Purkinje cell (primary cell): ENCODE measurements at places on chromosomes 16 and 17. TPM values are rescaled to one million over a fixed set of nuclear protein-coding genes. Genes with fewer than 3 reads are reported as not detected.

The KIF18B gene
- not detected in 2 replicates for polyA plus RNA-seq

The PYY gene
- not detected in 2 replicates for polyA plus RNA-seq

The ATF7IP2 gene
- 74.3 and 85.7 TPM in 2 replicates for polyA plus RNA-seq

The CA4 gene
- 10.5 TPM in 1 of 2 replicates, not detected in the other for polyA plus RNA-seq

The NPIPB8 gene
- not detected in 2 replicates for polyA plus RNA-seq

The KDM6B gene
- polyA plus RNA-seq, result 0.12 and 0.13 TPM in 2 replicates

The OR1A1 gene
- 0.08 TPM in 1 of 2 replicates, not detected in the other for polyA plus RNA-seq

The SCNN1B gene
- polyA plus RNA-seq, result not detected in 2 replicates

The CDRT15L2 gene
- 0.77 TPM in 1 of 2 replicates, not detected in the other for polyA plus RNA-seq

The C16orf46 gene
- polyA plus RNA-seq, result 3.2 and 5.8 TPM in 2 replicates

The SALL1 gene
- not detected in 2 replicates for polyA plus RNA-seq

The TVP23A gene
- polyA plus RNA-seq, result 6.7 and 7.7 TPM in 2 replicates

The PHOSPHO1 gene
- 0.27 TPM in 1 of 2 replicates, not detected in the other for polyA plus RNA-seq

The ZFP3 gene
- 2.5 and 3.4 TPM in 2 replicates for polyA plus RNA-seq

The AP1G1 gene
- 23.1 and 34.5 TPM in 2 replicates for polyA plus RNA-seq

The SUPT6H gene
- 17.7 and 23.4 TPM in 2 replicates for polyA plus RNA-seq

The SOST gene
- polyA plus RNA-seq, result not detected in 2 replicates

The HID1 gene
- polyA plus RNA-seq, result 5.6 and 10.2 TPM in 2 replicates

The KRT39 gene
- polyA plus RNA-seq, result not detected in 2 replicates

The OTOA gene
- 0.38 TPM in 1 of 2 replicates, not detected in the other for polyA plus RNA-seq

The BICDL2 gene
- polyA plus RNA-seq, result not detected in 2 replicates

The XYLT1 gene
- polyA plus RNA-seq, result 8.1 and 9.9 TPM in 2 replicates

The DBNDD1 gene
- 36.5 and 52.1 TPM in 2 replicates for polyA plus RNA-seq

The MILR1 gene
- not detected in 2 replicates for polyA plus RNA-seq

The CD79B gene
- polyA plus RNA-seq, result not detected in 2 replicates

The CSH1 gene
- not detected in 2 replicates for polyA plus RNA-seq

The FSCN2 gene
- polyA plus RNA-seq, result not detected in 2 replicates

The QPRT gene
- polyA plus RNA-seq, result 1.3 and 2.5 TPM in 2 replicates
